WTC11 (cell line): ENCODE measurements at places on chromosomes 12 and 14. TPM values are rescaled to one million over a fixed set of nuclear protein-coding genes. Genes with fewer than 3 reads are reported as not detected.

DPY19L2 gene
- total RNA-seq: 3.1 to 3.4 TPM (median 3.3 TPM) in 3 replicates

DNA sequence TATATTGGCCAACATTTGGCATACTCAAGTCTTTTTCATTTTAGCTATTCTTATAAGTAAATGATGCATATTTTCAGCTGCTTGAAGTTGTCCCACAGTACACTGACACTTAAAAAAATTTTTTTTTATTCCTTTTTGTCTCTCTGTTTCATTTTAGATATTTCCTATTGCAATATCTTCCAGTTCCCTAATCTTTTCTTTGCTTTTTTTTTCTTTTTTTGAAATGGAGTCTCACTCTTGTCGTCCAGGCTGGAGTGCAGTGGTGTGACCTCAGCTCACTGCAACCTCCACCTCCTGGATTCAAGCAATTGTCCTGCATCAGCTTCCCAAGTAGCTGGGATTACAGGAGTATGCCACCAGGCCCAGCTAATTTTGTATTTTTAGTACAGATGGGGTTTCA is 217.4 kb upstream of the KRR1 start:
- no peak for DNase-seq

KLRD1 gene
- total RNA-seq: 0.16 to 0.71 TPM (median 0.55 TPM) in 3 replicates

STX2 gene
- 21.1 to 23.2 TPM (median 22.7 TPM) in 3 replicates for total RNA-seq

GRCh38 chr12:7321624-7322023 is 17.8 kb downstream of the ACSM4 start:
- DNase-seq: no peak

DNA sequence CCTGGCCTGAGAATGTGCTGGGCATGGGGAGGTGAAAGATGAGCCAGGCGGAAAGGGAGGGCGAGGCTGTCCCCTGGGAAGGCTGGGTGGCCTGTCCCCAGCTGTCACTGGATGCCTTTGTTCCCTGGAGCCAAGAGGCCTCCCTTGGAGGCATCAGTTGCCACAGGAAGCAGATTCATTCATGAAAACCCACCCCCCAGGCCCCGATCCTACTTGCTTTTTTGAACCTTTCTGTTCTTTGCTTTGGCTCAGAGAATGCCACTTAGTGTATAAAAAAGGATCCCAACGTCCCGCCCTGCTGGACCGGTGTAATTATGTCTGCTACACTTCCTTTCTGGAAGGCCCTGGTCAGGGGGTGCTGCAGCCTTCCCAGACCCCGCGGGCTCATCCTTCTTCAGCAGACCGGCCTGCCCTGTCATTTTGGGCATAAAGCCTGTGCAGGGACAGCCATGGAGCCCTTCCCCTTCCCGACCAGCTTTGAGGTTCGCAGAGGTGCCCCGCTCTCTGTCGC is 220.2 kb downstream of the SLC41A2 start:
- no peak for DNase-seq

DNA sequence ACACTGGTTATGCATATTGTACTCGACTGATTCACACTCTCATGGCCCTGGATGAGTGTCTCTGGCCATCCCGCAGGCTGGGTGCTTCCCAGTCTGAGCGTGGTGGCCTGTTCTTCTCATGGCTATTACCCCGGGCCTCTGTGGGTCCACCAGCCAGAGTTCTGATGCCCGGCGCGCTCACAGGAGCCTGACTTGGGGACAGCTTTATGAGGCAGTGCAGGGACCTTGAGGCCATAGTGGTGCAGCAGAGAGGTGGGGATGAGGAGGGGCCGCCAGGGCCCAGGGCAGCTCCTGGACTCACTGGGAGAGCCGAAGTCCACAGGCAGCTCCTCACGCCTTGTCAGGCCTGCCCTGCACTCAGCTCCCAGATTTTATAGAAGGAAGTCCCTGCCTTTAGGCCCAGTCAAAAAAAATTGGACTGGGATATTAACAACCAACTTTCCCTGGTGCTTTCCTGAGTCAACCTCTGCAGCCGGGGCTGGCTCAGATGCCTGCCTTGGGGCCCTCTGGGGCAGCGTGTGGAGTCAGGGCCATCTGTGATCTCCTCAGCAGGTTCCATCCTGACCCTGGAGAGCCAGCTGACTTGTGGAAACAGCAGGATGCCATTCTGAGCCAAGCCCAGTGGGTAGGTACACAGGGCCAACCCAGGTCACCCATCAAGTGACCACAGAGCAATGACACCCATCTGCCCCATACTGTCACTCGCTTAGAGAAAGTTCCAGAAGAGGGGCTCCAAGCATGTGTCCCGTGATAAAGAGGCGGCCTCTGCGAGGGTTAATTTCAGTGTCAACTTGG is 89.4 kb upstream of the DIO3 start:
- DNase-seq: no peak

DNA sequence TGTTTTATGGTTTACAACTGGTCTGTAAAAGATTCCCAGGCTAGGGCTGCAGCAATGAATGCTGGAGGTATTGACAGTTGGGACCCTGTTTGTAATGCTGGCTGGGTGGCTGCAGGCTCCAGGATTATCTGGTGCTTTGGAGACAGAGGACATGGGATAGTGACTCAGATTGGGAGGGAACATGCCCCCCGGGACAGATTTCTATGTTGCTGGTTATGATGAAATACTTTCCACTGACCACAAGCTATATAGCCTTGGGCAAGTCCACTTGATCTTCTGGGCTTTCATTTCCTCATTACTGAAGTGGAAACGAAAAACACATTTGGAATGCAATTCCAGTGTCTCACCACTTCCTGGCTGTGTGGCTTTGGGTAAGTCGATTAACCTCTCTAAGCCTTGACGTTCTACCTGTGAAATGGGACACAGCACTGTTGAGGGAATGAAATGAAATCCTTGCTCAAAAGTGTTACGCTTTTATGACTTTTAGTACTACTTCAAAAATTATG is 6.3 kb upstream of the TPCN1 start:
- DNase-seq: no peak

KRT6C gene
- not detected in 3 replicates for total RNA-seq

DNAH10 gene
- 0.07 to 0.11 TPM (median 0.09 TPM) in 3 replicates for total RNA-seq

DNA sequence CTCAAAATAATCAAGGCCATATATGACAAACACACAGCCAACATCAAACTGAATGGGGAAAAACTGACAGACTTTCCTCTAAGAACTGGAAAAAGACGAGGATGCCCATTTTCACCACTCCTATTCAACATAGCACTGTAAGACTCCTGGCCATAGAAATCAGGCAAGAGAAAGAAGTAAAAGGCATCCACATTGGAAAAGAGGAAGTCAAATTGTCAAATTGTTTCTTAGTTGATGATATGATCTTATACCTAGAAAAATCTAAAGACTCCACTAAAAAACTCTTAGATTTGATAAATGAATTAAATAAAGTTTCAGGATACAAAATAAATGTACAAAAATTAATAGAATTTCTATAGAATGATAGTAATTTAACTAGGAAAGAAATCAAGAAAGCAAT is 11.2 kb downstream of the OR8S1 start:
- no peak for DNase-seq

DNA sequence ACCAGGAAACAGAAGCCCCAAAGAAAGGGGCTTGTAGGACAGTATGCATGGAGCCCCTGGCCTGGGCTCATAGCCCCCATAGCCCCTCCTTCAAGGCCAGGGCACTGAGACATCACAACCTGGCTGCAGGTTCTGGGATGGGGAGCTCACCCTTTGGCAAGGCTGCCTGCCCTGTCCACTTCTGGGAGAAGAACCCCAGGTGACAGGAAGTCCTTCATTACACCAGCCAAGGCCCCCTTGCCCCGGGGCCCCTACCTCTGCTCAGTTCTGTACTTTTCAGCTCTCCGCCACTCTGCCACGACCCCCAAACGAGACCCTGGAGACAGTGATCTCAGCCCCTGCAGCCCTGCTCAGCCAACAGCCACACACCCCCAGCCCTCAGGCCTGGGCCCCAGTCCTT is 223.2 kb upstream of the RTL1 start:
- DNase-seq: no peak

- no peak for DNase-seq
Observed at GRCh38 chr14:91331721-91332120, 85.9 kb downstream of the CCDC88C start.

DNA sequence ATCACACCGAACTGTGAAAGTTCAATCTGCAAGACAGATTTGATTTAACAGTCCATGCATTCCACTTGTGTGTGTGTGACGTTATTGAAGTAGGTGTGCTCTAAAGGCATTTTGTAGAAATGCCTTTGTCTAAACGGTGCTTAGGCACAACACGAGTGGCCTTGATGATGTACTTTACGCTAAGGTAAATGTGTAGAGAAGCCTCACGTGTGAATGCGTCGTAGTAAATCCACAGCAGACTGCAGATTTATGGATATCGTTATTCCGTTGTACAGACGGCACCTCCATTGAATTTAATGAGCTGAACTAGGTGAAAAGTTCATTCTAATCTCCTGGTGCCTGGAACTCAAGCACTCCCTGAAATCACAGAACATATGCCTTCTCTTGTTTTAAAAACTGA is 202.8 kb upstream of the STXBP6 start:
- no peak for DNase-seq

DNA sequence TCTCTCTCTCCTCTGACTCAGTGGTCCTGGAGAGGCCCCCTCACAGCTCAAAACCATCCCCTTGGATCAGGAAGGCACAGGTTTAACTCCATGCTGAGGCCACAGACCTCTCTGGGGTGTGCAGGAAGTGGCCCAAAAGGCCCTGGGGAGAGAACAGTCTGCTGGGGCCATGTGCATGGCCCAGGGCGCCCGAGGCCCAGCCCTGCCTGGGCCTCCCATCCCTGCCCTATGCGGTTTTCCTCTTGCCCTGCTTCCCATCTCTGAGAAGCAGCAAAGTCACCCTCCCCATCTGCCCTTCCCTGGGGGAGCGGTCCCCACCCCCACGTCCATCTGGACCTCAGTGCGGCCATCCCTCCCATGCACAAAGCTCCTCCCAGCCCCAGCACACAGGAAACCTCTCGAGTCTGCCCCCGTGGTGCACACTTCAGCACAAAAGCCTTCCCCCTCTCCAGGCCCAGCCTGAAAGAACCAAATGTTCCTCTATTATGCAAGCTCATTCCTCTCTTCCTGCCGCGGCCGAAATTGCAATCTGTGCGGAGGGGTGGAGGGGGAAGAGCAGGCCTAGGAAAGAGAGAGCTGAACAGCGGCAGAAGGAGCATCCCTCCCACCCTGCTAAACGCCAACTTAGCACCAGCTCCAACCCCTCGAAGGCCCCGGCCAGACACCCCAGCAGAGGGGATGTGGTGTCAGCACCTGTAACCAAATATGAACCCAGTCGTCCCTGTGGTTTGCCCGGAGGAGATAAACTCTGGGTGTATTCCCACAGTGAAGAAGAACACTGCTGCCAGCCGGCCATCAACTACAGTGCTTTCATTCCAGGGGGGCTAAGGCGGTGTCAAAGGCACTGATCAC is 108.5 kb downstream of the SCARB1 start:
- peak; percentile 52 for DNase-seq

- DNase-seq: peak; percentile 80
Observed at GRCh38 chr12:56634837-56635791, 5.0 kb upstream of the BAZ2A start.

DNA sequence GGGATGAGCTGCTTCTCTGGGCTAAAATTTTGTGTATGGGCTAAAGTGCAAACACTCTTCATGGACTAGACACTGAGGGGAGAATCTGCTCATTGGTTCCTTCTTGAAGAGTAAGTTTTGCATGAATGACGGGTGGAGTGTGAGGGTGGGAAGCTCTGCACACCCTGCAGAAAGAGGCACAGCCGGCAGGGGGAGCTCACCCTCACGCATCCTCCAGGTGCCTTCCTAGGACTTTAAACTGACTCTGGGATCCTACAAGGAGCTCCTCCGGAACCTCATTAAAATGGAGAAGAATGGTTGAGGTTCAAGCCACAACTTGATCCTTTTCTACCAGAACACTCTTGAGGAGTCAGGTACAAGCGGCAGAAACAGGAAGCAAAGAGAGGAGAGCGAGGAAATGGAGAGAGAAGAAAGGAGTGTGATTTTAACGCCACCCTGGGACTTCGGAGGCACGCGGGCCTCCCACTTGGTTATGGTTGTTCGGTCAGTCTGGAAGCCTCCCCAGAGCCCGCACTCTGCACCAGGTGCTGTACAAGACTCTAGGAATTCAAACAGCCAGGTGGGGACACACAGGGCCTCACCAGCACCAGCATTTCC is 87.5 kb downstream of the SETD3 start:
- DNase-seq: peak; percentile 74

MSI1 gene
- 64.5 to 71.9 TPM (median 71.5 TPM) in 3 replicates for total RNA-seq

DNA sequence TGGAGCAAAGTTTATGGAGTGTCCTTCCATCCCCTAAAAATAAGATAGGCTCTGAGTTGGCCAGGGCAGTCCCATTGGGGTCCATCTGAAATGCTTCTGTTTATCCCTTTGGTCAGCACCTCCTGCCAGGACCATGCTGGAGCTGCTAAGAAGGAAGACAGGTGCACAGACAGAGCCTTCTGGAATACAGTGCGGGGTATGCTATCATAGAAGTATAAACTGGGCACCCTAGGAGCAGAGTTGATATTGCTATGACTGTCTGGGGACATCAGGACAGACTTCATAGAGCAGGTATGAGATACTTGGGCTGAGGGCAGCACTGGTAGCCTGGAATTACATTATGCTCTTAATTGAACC is 170.4 kb upstream of the HIF1A start:
- no peak for DNase-seq

CCER1 gene
- not detected in 3 replicates for total RNA-seq

DNA sequence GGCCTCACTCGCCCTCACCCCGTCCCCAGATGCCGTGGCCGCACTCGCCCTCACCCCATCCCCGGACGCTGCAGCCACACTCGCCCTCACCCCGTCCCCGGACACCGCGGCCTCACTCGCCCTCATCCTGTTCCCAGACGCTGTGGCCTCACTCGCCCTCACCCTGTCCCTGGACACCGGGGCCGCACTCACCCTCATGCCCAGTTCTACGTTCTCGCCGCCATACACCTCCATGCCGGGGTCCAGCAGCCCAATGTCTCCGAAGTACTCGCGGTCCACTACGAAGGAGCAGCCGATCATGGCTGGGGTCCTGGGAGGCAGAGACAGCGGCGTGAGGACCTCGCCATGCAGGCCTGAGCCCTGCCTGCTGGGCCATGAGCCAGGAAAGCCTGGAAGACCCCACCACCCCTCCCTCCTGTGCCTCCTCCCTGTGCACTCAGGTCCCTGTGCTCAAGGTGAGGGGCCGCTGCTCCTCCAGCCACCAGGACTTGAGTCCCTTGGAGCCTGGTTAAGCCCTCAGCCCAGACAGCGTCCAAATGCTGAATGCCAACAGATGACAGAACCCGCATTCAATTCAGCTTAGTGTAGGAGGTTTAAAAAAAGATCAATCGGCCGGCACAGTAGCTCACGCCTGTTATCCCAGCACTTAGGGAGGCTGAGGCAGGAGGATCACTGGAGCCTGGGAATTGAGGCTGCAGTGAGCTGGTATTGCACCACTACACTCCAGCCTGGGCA is 81.5 kb downstream of the GALNT9 start:
- no peak for DNase-seq

DNA sequence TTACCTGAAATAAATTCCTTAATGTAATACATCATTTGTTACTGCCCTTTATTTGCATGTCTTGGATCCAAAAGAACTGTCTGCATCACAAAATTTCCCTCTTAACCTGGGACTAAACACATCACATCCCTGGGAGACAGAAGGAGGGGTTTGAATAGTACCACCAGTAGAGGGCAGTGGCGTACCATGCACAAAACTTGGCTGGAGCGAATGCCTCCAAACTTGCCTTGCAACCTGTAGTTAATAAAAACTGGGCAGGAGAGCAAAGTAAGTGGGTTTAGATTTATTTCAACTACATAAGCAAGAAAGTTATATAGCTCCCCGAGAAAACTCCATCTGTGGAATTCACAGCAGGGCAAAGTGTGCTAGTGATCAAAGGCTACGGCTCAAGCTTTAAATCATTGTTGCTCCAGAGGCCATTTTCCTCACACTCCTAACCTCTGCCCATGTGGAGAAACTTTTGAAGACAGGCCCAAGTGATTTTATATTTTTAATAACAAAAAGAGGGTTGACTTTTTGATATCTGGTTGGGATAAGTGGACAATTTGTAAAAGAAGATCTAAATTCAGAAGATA is 1176.7 kb upstream of the SEL1L start:
- peak; percentile 83 for DNase-seq
